ENCODE measurements at places on chromosomes 16 and 17. TPM values are rescaled to one million over a fixed set of nuclear protein-coding genes. Genes with fewer than 3 reads are reported as not detected.

ABI3 gene
- total RNA-seq, result 4.9 TPM

KCNG4 gene
- not detected for total RNA-seq

TBC1D3C gene
- not detected for total RNA-seq

RNF222 gene
- total RNA-seq, result not detected

NEUROD2 gene
- not detected for total RNA-seq

STX1B gene
- total RNA-seq, result 0.33 TPM

ANKRD40 gene
- total RNA-seq, result 27.0 TPM

CEP295NL gene
- total RNA-seq, result 3.1 TPM

TEX14 gene
- not detected for total RNA-seq

PLLP gene
- 32.9 TPM for total RNA-seq

GP1BA gene
- total RNA-seq, result not detected

KRT27 gene
- total RNA-seq, result not detected

MSL1 gene
- 75.5 TPM for total RNA-seq

MEIOC gene
- not detected for total RNA-seq

DNA sequence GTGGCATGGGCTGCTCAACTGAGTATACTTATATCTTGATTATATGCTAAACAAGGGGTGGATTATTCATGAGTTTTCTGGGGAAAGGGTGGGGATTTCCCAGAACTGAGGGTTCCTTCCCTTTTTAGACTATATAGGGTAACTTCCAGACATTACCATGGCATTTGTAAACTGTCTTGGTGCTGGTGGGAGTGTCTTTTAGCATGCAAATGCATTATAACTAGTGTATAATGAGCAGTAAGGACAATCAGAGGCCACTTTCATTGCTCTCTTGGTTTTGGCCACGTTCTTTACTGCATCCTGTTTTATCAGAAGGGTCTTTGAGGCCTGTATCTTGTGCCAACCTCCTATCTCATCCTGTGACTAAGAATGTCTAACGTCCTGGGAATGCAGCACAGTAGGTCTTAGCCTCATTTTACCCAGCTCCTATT, 12.0 kb downstream of the PRR11 start:
- no peak overlapping the region for H3K4me3 ChIP-seq
- H3K27ac ChIP-seq, result no peak overlapping the region
- no peaks in the 10 kb centered on the region for H3K36me3 ChIP-seq
- no peaks in the 10 kb centered on the region for H3K4me1 ChIP-seq
- no peaks in the 10 kb centered on the region for H3K27me3 ChIP-seq

DNA sequence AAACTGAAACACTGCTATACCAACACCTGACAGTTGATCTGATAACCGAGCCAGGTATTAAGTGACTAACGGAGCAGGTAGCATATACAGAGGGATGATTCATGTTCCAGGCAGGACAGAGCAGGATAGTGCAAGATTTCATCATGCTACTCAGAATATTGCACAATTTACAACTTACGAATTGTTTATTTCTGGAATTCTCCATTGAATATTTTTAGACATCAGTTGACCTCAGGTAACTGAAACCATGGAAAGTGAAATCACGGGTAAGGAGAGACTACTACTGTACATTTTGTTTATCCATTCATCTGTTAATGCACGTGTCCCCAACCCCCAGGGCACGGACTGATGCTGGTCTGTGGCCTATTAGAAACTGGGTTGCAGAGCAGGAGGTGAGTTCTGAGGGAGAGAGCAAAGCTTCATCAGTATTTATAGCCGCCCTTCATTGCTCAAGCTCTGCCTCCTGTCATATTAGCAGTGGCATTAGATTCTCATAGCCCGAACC, 14.5 kb upstream of the PPM1E start:
- no peaks in the 10 kb centered on the region for H3K27me3 ChIP-seq
- no peak for DNase-seq
- H3K36me3 ChIP-seq, result no peaks in the 10 kb centered on the region
- H3K4me3 ChIP-seq, result no peak overlapping the region

- H3K27me3 ChIP-seq, result no peaks in the 10 kb centered on the region
- no peaks in the 10 kb centered on the region for H3K36me3 ChIP-seq
- no peak overlapping the region for H3K4me3 ChIP-seq
- DNase-seq, result no peak
- no peak overlapping the region for H3K27ac ChIP-seq
- H3K4me1 ChIP-seq, result no peaks in the 10 kb centered on the region
Observed at GRCh38 chr16:20925751-20926150, 25.2 kb downstream of the LYRM1 start.

- no peak overlapping the region for H3K4me3 ChIP-seq
- H3K4me1 ChIP-seq, result peaks cover 19% of the 10 kb centered on the region
- H3K27me3 ChIP-seq, result no peaks in the 10 kb centered on the region
Observed at GRCh38 chr17:68205808-68206720, 41.8 kb upstream of the AMZ2 start.

GRCh38 chr17:55090079-55090492, 121.5 kb downstream of the STXBP4 start:
- no peak overlapping the region for H3K4me3 ChIP-seq
- no peaks in the 10 kb centered on the region for H3K36me3 ChIP-seq
- no peaks in the 10 kb centered on the region for H3K4me1 ChIP-seq
- no peak for DNase-seq
- no peaks in the 10 kb centered on the region for H3K27me3 ChIP-seq

DNA sequence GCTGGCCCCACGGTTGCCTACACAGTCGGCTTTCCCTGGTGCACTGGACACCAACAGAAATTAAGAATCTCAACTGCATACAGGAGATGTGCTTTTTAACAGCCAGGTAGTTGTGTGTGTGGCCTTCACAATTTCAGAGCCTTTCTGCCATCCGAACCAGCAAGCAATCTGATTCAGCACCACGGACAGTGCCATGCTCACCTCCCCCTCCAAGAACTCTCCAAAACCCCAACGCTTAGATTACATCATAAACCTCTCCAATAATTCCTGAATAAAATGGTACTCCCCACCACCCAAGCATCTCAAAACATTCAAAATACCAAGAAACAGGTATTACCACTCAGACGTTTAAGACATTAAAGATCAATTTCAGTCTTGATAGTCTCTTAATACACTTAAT, 31.8 kb downstream of the USP7 start:
- DNase-seq, result peak; percentile 62
- H3K4me1 ChIP-seq, result peaks cover 37% of the 10 kb centered on the region
- H3K4me3 ChIP-seq, result no peak overlapping the region
- H3K27ac ChIP-seq, result no peak overlapping the region
- H3K36me3 ChIP-seq, result no peaks in the 10 kb centered on the region

DNA sequence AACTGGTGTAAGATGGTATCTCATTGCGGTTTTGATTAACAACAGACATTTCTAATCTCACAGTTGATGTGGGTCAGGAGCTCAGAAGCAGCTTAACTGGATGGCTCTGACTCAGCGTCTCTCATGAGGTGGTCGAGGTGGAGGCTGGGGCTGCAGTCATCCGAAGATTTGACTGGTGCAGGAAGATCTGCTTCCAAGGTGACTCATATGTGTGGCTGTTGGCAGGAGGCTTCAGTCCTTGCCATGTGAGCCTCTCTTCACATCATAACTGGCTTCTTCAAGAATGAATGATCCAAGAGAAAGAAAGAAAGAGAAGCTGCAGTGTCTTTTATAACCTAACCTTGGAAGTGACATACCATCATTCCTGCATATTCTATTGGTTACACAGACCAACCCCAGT, 376.1 kb downstream of the SEC14L1 start:
- H3K36me3 ChIP-seq, result no peaks in the 10 kb centered on the region
- H3K27ac ChIP-seq, result no peak overlapping the region
- no peak for DNase-seq
- H3K27me3 ChIP-seq, result no peaks in the 10 kb centered on the region

- H3K4me1 ChIP-seq, result peaks cover 6% of the 10 kb centered on the region
Observed at GRCh38 chr16:29757950-29758466, 12.2 kb upstream of the C16orf54 start.

GRCh38 chr17:37179893-37180292, 195.9 kb upstream of the C17orf78 start:
- H3K27ac ChIP-seq, result no peak overlapping the region
- no peak for DNase-seq
- no peaks in the 10 kb centered on the region for H3K36me3 ChIP-seq
- H3K4me1 ChIP-seq, result no peaks in the 10 kb centered on the region
- no peaks in the 10 kb centered on the region for H3K27me3 ChIP-seq

DNA sequence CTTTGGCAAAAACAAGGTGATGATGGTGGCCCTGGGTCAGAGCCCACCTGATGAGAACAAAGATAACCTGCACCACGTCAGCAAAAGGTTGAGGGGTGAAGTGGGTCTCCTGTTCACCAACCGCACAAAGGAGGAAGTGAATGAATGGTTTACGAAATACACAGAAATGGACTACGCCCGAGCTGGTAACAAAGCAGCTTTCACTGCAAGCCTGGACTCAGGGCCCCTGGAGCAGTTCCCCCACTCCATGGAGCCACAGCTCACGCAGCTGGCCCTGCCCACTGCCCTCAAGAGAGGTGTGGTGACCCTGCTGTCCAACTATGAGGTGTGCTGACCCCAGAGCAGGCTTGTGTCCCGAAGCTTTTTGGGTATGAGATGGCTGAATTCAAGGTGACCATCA, 29.7 kb upstream of the DLX4 start:
- no peak overlapping the region for H3K27ac ChIP-seq
- no peak overlapping the region for H3K4me3 ChIP-seq
- H3K27me3 ChIP-seq, result no peaks in the 10 kb centered on the region
- no peaks in the 10 kb centered on the region for H3K36me3 ChIP-seq

- H3K36me3 ChIP-seq, result no peaks in the 10 kb centered on the region
- no peak overlapping the region for H3K4me3 ChIP-seq
- peak; percentile 38 for DNase-seq
- H3K27me3 ChIP-seq, result no peaks in the 10 kb centered on the region
- no peak overlapping the region for H3K27ac ChIP-seq
Observed at GRCh38 chr17:16477255-16477654, 14.7 kb downstream of the LRRC75A start.

DNA sequence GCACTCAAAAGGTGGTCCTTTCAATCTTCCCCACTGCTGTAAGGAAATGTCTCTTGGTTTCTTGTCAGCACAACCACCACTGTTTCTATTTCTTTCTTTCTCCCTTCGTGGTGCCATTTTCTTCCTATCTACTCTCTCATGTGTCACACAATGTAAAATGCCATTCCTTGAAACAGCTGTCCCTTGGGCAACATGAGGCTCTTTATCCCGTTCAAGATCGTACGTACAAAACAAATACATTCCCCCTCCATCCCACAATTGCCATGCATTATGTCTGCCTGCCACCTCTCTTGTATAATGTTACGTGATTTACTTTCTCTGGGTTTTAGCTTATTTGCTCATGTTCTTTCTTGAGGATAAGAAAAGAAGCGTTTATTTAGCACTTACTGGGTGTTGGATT, 410.6 kb downstream of the HS3ST4 start:
- no peak overlapping the region for H3K27ac ChIP-seq
- H3K4me1 ChIP-seq, result no peaks in the 10 kb centered on the region
- no peak for DNase-seq
- no peaks in the 10 kb centered on the region for H3K36me3 ChIP-seq

GRCh38 chr17:61128661-61129115, 271.0 kb upstream of the TBX2 start:
- H3K4me3 ChIP-seq, result no peak overlapping the region
- no peaks in the 10 kb centered on the region for H3K4me1 ChIP-seq
- no peak for DNase-seq
- H3K36me3 ChIP-seq, result no peaks in the 10 kb centered on the region
- H3K27me3 ChIP-seq, result no peaks in the 10 kb centered on the region

DNA sequence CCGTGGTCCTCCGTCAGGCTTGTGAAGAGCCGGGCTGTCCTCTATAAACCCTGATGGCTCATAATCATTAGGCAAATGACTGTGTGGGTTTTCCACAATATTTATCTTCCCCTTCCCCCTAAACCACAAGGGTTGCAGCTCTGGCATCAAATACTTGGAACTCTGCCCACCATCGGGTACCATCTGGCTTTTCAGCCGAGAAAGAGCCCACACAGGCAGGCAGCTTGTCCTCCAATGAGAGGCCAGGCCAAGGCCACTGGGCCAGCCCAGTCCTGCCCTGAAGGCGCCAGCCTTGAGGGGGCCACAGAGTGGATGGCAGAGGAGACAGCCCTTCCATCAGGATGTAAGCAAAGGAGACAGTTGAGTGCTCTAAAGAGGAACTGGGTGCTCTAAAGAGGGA, 31.8 kb upstream of the NAT9 start:
- H3K4me3 ChIP-seq, result no peak overlapping the region
- no peak for DNase-seq
- no peaks in the 10 kb centered on the region for H3K4me1 ChIP-seq
- H3K36me3 ChIP-seq, result no peaks in the 10 kb centered on the region
- H3K27ac ChIP-seq, result no peak overlapping the region

- no peak overlapping the region for H3K27ac ChIP-seq
- peak overlapping the region; percentile 87 for H3K4me3 ChIP-seq
- no peak for DNase-seq
- peaks cover 18% of the 10 kb centered on the region for H3K36me3 ChIP-seq
- H3K4me1 ChIP-seq, result peaks cover 18% of the 10 kb centered on the region
Observed at GRCh38 chr17:58351182-58351581, 819 bp downstream of the SUPT4H1 start.

- H3K4me3 ChIP-seq, result peak overlapping the region; percentile 41
- no peaks in the 10 kb centered on the region for H3K27me3 ChIP-seq
- peak overlapping the region; percentile 80 for H3K27ac ChIP-seq
- peak; percentile 51 for DNase-seq
- H3K36me3 ChIP-seq, result peaks cover 3% of the 10 kb centered on the region
Observed at GRCh38 chr16:1379304-1380076, 27.8 kb downstream of the GNPTG start.

DNA sequence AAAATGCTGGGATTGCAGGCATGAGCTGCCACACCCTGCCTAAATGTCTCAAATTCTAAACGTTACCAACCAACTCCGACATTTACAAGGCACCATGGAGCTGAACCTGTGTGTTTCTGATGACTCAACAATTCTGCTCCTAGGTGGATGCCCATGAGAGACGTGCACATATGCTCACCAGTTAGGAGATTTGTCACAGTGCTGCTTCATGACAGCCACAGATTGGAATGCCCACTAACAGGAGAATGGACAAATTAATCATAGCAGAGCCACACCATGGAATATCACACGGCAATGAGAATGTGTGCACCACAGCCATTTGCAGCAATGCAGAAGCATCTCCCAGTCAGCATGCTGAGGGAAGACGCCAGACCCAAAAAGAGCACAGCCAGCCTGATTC, 8.0 kb upstream of the KCNG4 start:
- no peak overlapping the region for H3K27ac ChIP-seq
- H3K4me1 ChIP-seq, result no peaks in the 10 kb centered on the region
- H3K4me3 ChIP-seq, result no peak overlapping the region
- no peaks in the 10 kb centered on the region for H3K27me3 ChIP-seq
- no peaks in the 10 kb centered on the region for H3K36me3 ChIP-seq
- no peak for DNase-seq

GRCh38 chr17:74213861-74214391, 555 bp downstream of the TTYH2 start:
- H3K4me1 ChIP-seq, result peaks cover 46% of the 10 kb centered on the region
- no peaks in the 10 kb centered on the region for H3K27me3 ChIP-seq
- no peak for DNase-seq
- H3K36me3 ChIP-seq, result peaks cover 6% of the 10 kb centered on the region
- peak overlapping the region; percentile 26 for H3K4me3 ChIP-seq

DNA sequence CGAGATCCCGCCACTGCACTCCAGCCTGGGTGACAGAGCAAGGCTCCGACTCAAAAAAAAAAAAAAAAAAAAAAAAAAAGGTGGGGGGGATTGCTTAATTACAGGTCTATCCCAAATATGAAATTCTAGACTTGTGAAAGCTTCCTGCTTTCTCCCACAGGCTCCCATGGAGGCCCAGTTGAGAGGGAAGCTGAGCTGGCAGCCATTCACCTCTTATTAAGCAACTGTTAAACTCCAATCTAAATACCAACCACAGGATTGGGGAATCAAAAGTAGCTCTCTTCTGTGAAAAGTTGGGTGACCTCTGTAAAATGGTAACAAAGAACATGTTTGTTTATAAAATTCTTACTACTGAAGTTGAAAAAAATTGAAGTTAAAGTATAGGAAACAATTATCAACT, 45.8 kb upstream of the STAC2 start:
- no peaks in the 10 kb centered on the region for H3K4me1 ChIP-seq
- no peaks in the 10 kb centered on the region for H3K27me3 ChIP-seq
- no peak for DNase-seq
- H3K4me3 ChIP-seq, result no peak overlapping the region
- no peaks in the 10 kb centered on the region for H3K36me3 ChIP-seq
